ENCODE measurements at places on chromosomes 12 and 14. TPM values are rescaled to one million over a fixed set of nuclear protein-coding genes. Genes with fewer than 3 reads are reported as not detected.

Gene HCAR1
- 0.04 TPM for total RNA-seq

Gene ZNF84
- 7.8 TPM for total RNA-seq

Gene RAN
- total RNA-seq = 105 TPM

Gene CD163L1
- total RNA-seq = 0.43 TPM

Gene FOXN4
- not detected for total RNA-seq

Data from pancreas (tissue), 10 donors.